Stomach (tissue), 19 donors: ENCODE measurements at places on chromosomes 13 and 19. TPM values are rescaled to one million over a fixed set of nuclear protein-coding genes. Genes with fewer than 3 reads are reported as not detected.
A peak's percentile ranks its signal among the peaks of the same experiment; 100 is the strongest.

GRCh38 chr19:660793-661426 lies 2.1 kb downstream of the RNF126 start:
- DNase-seq: peak; percentile 57

DNA sequence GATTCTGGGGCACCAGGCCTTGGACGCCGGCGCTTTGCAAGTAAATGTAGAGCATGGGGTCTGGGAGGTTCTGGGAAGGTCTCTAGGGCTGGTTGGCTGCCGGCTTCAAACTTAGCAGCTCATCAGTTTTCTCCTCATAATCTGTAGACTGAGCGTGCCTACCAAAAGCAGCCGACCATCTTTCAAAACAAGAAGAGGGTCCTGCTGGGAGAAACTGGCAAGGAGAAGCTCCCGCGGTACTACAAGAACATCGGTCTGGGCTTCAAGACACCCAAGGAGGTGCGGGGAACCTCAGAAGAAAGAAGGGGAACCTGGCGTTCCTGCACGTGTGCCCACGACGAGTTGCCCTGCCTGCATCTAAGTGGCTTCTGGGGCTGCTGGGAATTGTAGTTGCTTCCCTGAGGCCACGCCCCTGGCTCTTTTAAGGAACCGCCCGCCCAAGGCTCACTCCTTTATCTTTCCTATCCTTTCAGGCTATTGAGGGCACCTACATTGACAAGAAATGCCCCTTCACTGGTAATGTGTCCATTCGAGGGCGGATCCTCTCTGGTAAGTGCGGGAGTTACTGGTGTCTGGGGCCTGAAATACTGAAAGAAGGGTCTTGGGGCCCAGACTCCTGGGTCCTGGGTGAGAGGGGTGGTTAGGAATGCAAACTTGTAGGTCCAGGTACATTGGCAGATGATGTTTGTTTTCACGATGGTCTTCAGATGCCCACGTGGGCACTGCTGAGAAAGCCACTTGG lies 984 bp downstream of the RPS11 start:
- DNase-seq: peak; percentile 78

DNA sequence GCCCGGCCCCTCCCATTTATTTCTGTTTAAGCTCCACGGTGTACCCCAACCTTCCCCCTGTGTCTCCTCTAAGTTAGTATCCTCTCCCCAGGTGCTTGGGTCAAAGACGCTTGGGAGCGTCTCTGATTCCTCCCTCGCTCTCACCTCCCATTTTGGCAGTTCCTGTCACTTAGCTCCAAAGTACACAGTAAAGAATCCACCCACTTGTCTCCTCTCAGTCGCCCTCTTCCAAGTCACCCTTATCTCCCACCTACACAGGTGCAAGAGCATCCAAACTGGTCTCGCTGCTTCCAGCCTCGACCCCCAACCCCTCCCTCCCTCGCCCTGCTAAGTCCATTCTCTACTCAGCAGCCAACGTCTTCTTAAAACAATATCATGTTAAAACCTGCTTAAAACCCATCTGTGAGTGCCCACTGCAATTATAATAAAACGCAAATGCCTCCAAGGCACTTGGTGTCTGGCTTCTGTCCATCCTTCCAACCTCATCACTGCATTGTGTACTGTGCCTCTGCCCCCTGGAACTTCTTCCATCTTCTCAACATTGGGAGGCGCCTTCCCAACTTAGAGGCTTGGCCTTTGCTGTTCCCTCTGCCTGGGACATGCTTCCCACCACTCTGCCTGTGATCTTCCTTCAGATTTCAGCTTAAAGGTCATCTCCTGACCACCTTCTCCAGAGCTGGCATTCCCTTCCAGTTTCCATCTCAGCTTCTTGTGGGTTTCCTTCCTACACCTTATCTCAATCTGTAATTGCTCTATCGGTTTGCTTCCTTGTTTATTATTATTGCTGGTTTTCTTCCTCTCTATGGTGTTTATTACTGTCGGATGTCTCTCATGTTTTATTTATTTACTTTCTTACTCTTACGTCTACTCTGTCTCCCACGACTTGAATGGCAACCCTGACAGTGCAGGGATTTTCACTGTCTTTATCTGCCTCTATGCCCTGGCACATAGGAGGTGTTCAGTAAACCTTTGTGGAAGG lies 9.5 kb upstream of the KLK14 start:
- no peak for DNase-seq

DNA sequence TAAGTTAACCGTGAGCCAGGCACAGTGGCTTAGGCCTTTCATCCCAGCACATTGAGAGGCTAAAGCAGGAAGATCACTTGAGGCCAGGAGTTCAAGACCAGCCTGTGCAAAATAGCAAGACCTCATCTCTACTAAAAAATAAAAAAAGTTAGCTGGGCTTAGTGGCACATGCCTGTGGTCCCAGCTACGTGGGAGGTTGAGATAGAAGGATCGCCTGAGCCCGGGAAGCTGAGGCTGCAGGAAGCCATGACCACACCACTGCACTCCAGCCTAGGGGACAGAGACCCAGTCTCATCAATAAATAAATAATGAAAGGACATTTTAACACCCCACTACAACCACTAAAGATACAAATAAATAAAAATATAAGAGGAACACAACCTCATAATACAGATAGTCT lies 21.6 kb downstream of the LSM14A start:
- DNase-seq: no peak

DNA sequence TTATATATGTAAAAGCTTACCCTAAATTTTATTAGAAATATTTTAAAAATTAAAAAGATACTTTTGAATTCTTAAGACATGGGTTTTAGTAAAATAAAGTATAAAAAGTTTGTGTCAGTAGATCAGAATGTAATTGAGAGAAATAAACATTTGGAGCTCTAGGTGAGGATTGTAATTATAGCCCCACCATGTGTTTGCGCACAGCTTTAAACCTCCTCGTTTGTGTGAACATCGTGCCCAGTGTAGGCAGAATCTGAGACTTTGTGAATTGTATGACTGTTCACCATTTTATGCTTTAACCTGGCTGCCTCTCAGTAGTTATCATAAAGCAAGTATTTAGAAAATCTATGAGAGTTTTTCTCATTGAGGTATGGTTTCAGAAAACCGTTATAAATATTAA lies 29.1 kb downstream of the CUL4A start:
- no peak for DNase-seq

DNA sequence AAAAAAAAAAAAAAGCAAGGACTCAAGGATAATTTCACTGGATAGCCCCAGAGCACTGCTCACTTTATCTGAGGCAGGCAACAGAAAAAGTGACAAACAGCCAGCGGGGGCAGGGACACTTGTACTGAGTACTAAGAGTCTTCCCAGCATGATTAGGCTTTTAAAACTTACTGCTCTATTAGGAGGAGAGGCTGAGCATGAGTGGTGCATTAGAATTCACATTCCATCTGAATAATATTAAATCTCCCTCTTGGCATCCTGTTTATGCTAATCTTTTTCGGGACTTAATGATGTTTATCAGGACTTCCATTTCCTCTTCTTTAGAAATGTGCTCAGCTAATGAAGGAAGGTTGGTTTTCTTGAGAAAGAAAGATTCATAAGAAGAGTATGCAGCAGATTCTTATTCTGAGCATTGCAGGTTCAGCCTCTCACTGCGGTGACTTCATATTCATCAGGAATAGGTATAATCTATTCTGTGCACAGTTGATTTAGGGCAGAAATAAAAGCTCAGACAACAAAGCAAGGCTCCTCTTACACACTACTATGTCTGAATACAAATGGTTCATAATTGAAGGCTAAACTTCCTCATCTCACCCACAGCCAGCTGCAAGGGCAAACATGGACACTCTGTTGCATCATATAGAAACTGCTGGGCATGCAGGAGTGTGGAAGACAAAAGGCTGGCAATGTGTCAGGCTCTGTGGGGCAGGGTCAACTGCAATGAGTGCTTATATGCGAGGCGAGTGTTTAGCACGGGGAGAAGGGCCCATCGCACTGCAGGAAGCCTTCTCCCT lies 107.0 kb downstream of the KL start:
- no peak for DNase-seq

GRCh38 chr19:10952809-10953208 lies 8.0 kb upstream of the SMARCA4 start:
- no peak for DNase-seq

GRCh38 chr13:41590122-41590521 lies 132.8 kb downstream of the RGCC start:
- no peak for DNase-seq

GRCh38 chr13:108755083-108755482 lies 125.7 kb downstream of the MYO16 start:
- DNase-seq: no peak

DNA sequence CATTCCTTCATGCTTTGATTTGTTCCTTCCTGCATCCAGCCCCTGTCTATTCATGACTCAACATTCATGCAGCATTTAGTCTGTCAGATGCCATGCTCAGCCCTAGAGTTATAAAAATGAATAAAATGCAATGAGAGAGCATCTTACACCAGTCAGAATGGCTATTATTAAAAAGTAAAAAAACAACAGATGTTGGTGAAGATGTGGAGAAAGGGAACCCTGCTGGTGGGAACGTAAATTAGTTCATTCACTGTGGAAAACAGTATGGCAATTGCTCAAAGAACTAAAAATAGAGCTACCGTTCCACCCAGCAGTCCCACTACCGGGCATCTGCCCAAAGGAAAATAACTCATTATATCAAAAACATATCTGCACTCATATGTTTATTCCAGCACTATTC lies 70.0 kb upstream of the GTF3A start:
- no peak for DNase-seq

GRCh38 chr19:8252922-8253589 lies 43.9 kb downstream of the CERS4 start:
- peak; percentile 87 for DNase-seq

GRCh38 chr13:50170447-50171037 lies 155.3 kb downstream of the KCNRG start:
- DNase-seq: no peak

- no peak for DNase-seq
These were observed 56.6 kb upstream of the ANKRD10 start for GRCh38 chr13:110971486-110971885.

DNA sequence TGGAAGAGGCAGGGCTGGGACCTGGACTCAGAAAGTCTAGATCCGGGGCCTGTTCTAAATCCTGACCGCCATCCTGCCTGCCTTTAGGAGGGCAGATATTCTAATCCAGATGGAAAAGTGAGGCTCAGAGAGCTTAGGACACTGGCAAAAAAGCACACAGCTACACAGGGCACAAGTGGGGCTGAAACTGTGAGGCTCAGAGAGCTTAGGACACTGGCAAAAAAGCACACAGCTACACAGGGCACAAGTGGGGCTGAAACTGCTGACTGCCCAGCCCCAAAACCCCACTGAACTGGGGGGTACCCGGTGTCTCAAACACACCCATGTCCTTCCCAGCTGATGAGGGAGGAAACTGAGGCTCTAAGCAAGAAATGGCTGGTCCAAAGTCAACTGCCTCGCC lies 2.0 kb downstream of the AKT1S1 start:
- no peak for DNase-seq

DNA sequence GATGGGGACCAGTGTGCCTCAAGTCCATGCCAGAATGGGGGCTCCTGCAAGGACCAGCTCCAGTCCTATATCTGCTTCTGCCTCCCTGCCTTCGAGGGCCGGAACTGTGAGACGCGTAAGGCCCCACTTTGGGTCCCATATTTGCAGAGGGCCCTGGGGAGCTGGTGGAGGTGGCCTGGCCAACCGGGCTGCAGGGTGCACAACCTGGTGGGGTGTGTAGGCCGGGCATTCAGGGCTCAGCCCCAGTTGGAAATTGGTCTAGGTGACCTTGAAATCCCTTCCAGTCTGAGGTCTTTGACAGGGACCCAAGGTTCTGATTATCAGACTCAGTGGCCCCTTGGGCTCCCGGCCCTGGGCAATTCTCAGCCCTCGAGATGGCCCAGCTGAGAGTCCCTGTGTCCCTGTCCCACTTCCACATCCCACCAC lies 8.3 kb downstream of the F7 start:
- DNase-seq: no peak

GRCh38 chr13:38166116-38166515 lies 183.5 kb upstream of the UFM1 start:
- no peak for DNase-seq

GRCh38 chr19:17761148-17761547 lies 9.9 kb downstream of the FCHO1 start:
- no peak for DNase-seq

DNA sequence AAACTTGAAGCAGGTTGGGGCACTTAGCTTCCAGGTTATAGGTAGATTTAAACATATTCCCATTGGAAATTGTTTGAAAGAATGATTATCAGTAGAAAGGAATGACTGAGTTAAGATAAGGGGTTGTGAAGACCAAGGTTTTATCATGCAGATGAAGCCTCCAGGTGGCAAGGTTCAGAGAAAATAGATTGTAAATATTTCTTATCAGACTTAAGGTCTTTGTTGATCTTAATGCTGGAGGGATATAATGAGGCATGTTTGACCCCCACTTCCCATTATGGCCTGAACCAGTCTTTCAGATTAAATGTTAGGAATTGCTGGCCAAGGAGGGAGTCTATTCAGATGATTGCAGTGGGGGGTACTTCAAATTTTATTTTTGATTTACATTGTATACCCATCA lies 1486.5 kb upstream of the PRR20A start:
- no peak for DNase-seq

DNA sequence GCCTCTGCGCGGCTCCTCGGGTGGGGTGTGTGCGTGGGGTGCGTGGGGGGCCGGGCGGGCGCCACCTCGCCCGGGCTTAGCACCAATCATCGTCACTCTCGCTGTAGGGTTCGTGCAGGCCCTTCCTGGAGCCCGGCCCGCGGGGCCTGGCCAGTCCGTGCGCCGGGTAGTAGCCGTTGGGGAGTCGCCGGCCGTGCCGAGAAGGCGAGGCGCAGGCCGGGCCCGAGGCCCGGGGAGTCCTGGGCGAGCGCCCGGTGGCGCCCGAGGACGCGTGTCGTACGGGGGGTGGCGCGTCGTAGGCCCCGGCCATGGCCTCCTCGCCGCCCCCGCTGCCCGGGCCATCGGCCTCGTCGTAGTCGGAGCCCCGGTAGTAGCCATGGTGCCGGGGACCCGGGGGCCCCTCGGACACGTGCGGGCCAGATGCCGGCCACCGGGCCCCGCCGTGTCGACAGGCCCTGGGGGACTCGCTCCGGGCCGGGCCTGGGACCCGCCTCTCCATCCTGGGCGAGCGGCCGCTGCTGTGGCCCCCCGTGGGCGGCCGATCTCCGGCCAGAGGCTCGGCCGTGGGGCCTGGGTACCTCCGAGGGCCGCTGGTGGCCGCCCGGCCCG lies 57.1 kb downstream of the IER2 start:
- DNase-seq: peak; percentile 31

- no peak for DNase-seq
These were observed 372.4 kb downstream of the SUCLA2 start for GRCh38 chr13:47628666-47629065.

The TEX26 gene
- total RNA-seq: not detected

The CRX gene
- total RNA-seq: not detected

The WDR87 gene
- not detected for total RNA-seq

The SPINT2 gene
- 29.8 TPM for total RNA-seq

The SYCN gene
- not detected for total RNA-seq

The CUL4A gene
- 108 TPM for total RNA-seq

The MYO1F gene
- 41.6 TPM for total RNA-seq

The KISS1R gene
- not detected for total RNA-seq

The OVOL3 gene
- not detected for total RNA-seq

The IGSF23 gene
- total RNA-seq: not detected

The LILRB4 gene
- total RNA-seq: 0.73 TPM
